ENCODE measurements at places on chromosomes 16 and 17.
A peak's percentile ranks its signal among the peaks of the same experiment; 100 is the strongest.

GRCh38 chr16:8962393-8963009 lies 1.2 kb downstream of the USP7 start:
- peak; percentile 65 for DNase-seq

DNA sequence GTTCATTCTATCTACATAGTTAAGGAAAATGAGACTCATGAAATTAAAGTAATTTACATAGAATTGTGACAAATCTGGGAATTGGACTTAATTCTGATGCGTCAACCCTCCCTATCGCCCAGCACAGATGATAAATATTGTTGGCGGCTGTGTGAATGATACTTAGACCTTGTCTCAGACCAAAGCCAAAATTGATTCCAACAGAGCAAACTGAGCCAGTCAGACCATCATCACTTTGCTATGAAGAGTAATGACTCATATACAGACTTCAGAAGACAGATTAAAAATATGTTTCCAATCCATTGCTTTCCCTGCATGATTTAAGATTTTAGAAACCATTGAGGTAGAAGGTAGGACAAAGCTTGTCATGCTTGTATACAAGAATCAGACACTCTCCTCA lies 1156.7 kb upstream of the CDH8 start:
- DNase-seq = no peak

DNA sequence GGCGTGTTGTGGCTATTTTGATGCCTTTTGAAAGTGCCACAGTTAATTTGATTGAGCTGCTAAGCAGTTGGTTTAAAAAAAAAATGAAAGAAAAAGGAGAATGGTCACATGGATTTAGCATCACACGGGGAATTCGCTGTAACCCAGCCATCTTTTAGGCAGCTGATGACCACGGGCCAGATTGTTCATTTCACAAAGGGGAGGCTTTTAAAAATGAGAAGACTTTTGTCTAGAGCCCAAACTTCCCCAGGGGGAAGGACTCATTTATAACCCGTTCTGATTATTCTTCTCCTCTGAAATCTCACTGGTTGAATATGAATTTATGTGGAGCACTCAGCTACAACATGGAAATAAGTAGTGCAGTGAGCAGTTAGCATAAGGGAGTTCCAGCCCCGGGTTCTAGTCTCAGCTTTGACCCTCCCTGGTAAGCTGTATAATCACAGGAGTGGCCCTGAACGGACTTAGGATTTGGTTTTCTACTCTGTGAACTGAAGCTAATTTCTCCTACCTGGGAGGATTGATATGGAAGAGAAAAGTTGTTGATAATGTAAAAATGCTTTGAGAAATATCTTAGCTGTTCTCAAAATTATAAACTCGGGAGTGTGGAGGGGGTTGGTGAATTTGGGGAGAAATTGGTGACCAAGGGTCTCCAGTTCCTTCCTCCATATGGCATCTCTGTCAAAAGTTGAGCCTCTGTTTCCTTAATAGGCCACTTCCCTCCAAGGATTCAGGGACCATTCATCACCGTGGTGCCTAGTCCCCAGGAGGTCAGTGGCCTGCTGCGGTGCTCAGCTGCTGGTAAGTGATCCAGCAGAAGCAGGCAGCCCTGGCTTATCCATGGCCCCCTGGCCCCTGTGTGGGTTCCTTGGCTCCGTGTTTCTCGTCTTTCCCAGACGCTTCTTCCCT lies 76.4 kb upstream of the TBX2 start:
- no peak for DNase-seq

DNA sequence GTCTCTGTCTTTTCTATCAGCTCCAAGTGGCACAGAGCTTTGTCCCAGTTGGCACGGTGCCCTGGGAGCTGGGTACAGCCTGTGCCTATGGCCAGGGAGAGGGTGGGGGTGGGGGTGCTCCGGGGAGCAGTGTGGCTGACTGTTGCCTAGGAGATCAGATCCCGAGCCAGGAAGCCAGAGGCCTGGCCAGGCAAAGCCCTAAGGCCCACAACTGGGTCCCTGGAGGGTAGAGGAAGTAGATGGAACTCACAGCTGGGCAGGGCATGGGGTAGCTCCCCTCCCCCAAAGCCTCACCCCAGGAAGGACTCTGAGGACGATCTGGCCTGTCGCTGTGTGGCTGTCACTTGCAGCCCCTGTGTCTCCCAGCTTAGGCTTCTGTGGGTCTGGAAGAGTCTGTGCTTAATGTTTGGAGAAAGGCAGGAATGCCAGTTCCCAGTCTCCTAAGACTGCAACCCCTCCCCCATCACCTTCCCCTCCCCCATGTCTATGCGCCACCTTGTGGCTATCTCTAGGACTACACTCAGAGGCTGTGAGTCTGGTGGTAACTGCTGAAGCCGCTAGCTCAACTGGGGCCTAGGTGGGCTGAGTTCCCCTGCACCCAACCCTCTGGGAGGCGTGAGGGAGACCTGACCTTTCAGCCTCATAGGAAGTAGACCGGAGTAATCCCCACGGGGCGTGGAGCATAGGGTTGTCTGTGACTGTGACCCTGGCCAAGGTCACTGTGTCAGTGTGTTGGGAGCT lies 12.6 kb downstream of the THRA start:
- no peak for DNase-seq

DNA sequence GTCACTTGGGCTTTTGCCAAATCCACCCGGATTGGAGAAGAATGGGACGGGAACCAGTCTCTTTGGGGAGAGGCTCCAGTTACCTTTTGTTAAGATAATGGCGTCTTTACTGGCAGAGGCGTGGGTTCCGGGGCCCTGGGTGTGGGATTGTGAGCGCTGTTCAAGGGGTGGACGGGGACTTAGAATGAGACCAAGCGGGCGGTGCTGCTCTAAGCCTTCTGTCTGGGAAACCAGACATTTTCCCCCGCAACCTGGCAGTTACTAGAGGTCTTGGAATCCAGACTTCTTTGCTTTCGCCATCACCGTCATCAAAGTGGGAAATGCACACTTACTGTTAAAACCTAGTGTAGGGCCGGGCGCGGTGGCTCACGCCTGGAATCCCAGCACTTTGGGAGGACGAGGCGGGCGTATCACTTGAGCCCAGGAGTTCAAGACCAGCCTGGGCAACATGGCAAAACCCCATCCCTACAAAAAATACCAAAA lies 706 bp downstream of the TEN1 start:
- DNase-seq = no peak

- no peak for DNase-seq
Measured at GRCh38 chr16:16021020-16021419, 71.6 kb downstream of the ABCC1 start.

DNA sequence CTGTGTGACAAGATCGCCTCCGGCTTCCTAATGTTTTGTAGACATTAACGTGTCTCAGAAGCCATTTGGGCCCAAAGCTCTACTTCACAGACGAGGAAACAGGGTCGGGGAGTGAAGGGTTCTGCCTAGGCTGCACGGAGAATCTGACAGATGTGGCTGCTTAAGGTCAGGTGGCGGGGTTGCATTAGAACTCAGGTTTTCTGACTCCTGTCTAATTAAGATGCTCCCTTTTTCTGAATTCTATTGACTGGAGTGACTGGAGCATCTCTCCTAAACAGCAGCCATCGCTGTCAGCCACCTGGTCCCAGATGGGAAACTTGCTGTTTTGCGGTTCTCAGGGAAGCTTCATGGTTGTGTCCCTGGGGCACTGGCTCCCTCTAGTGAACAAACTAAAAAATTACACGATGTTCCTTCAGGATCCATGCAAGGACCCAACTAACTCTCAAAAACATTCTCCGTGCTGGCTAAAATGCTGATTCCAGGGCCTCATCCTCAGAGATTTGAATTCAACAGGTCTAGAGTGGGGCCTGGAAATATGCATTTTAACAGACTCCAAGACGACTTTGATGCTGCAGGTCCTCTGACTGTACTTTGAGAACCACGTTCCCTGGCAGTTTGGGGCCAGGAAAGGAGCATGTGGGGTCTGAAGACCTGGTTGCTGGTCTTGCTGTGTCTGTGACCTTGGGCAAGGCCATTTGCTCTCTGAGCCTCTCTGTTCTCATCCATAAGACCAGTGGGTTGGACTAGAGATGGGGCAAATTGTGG lies 117.4 kb downstream of the IRF8 start:
- peak; percentile 60 for DNase-seq

- no peak for DNase-seq
Measured at GRCh38 chr16:54210452-54211125, 76.0 kb downstream of the IRX3 start.

DNA sequence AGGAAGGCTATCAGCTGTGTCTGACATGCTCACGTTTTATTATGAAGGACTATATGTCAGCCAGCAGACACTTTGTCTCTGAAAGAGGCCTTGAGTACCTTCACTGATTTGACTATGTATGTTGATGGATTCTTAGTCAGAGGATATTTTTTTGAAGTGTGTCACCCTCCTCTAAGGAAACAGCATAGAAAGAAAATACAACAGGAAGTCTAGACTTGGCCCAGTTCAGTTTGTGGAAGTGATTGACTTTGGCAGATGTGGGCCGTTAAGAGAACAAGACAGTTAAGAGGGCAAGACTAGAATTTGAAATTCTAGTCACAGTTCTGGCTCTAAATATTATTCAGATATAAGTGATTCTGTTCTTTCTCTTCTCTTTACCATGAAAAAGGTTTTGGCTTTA lies 471.5 kb downstream of the CDH8 start:
- no peak for DNase-seq

- DNase-seq = no peak
Measured at GRCh38 chr16:58501242-58502131, 1.5 kb downstream of the NDRG4 start.

DNA sequence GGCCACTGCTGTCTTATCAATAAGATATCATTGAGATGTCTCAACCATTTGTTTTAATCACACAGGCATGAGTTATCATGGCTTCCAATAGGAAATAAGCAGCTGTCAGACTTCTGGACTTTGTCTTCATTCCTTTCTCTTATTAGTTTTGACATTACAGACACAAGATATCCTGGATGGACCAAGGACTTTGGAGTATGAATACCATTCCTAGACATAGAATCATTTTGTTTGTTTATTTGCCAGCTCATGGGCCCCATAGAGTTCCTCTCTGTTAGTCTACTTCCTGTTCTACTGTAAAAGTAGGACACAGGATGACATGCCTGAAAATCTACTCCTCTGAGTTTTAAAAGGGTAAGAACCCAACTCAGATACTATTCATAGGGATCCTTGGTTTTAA lies 77.7 kb upstream of the KCNJ16 start:
- DNase-seq = no peak

DNA sequence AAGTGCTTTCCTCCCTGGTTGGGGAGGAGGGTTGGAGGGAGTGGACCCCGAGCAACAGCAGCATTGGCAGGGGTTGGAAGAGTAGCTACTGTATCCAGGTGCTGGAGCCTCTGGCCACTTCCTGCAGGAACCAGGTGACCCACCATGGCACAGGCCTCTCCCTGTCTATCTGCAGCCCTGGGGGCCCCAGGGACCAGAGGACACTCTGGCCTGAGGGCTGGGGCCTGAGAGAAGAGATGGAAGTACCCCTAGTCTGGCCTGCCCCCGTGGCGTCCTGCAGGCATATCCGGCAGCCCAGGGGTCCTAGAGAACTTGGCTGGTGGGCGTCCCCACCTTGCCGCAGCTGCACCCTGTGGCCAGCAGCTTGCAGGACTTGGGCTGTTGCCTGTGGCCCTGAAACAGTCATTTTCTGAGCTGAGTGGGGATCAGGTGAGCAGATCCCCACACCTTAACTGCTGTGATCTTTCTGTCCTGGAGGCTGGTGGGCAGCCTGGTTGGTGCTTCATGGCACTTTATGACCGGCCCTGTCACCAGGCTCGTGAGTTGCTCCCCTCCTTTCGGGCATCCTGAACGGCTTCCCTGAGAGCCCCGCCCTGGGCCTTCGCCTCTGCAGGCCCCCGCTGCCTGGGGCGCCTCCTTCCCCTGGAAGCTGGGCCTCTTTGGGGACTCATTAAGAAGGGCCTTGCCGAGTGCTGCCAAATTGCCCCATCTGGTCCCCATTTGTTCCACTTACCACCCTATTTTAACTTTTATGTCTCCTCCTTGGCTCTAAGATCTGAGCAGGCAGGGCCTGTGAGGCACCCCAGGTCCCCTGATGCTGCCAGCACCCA lies 298.6 kb downstream of the SEC14L1 start:
- DNase-seq = no peak

GRCh38 chr17:81404558-81405165 lies 9.4 kb downstream of the BAHCC1 start:
- DNase-seq = no peak

DNA sequence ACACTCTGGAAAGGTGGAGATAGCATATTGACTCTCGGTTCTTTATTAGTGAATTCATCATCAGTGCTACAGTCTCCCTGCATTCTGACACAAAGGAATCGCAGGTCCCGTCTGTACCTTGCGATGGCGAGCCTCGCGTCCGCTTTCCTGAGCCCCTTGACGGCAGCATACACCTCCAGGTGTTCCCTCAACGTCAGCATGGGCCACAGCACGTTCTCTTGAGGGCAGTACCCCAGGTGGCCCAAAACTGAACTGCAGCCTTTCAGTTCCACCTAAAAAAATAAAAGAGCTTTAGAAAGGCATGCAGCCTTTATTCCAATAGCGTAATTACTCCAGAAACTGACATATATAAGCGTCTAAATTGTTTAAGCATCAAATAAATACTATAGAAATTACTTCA lies 24.2 kb upstream of the ABCA9 start:
- no peak for DNase-seq

GRCh38 chr17:78747488-78747887 lies 34.6 kb downstream of the CYTH1 start:
- no peak for DNase-seq

GRCh38 chr17:5211458-5211857 lies 19.8 kb upstream of the ZNF594 start:
- no peak for DNase-seq

GRCh38 chr16:56222474-56222997 lies 31.2 kb downstream of the GNAO1 start:
- no peak for DNase-seq

DNA sequence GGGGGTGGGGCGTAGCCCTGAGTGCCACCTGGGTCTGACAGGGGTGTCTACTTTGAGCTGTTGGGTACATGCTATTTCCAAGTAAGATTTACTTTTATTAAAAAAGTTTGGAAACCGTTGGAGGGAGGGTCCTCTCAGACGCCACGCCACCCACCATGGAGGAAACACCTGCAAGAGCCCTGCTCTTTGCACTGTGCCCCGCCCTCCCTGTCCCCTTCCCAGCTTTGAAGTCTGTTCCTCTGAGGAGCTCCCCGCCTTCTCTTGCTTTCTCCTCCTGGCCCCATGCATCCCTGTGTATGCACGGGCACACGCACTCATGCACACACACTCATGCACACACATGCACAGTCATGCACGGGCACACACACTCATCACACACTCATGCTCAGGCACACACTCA lies 15.5 kb downstream of the ADGRG1 start:
- no peak for DNase-seq

- DNase-seq = no peak
Measured at GRCh38 chr16:78504401-78504851, 405.0 kb downstream of the WWOX start.

DNA sequence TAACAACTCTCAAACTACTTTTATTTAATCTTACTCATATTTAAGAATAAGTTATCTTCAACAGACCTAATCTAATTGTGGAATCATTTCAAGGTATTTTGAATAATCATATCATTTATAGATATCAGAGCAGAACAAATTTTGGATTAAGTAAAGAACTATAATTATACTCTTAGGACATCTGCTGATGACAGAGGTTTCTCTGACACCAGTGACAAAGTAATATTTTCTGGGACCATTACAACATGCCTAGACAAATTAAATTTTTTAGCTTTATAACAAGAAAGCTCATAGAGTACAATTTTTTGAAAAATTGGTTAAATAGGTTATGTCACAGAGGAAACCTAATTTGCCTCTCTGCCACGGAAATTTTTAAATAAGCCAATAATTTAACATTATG lies 30.5 kb downstream of the C16orf87 start:
- DNase-seq = no peak

All from GM19239 (cell line).